ENCODE measurements at places on chromosomes 11 and 22.
A peak's percentile ranks its signal among the peaks of the same experiment; 100 is the strongest.

- peak; percentile 82 for DNase-seq
Observed at GRCh38 chr11:121426476-121427399, 25.4 kb upstream of the SORL1 start.

DNA sequence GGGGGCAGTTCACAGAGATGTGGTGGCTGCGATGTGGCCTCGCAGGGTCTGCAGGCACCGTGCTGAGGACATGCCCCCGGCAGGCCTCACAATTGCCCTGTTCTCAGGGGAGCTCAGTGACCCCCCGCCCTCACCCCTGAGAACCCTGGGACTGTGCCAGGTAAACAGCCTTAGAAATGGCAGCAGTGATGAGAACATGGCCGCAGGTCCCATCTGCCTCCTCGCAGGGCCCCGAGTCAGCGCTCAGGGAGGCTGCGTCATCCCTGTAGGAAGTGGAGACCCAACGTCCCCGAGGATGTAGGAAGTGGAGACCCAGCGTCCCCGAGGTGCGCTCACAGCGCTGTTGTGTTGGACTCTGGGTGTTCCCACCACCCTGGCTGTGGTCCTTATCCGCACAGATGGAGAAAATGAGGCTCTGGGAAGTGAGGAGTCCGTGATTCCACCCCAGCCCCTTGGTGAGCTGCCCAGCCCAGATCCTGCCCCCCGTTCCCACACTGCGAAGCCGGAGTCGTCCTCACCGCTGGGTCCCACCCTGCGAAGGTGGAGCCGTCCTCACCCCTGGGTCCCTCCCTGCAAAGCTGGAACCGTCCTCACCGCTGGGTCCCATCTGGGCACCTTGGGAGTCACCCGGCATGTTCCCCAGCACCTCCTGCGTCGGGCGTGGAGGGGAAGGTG is 1086.8 kb downstream of the BRD1 start:
- DNase-seq: no peak

- DNase-seq: no peak
Observed at GRCh38 chr11:116112087-116112935, 608.1 kb upstream of the CADM1 start.

DNA sequence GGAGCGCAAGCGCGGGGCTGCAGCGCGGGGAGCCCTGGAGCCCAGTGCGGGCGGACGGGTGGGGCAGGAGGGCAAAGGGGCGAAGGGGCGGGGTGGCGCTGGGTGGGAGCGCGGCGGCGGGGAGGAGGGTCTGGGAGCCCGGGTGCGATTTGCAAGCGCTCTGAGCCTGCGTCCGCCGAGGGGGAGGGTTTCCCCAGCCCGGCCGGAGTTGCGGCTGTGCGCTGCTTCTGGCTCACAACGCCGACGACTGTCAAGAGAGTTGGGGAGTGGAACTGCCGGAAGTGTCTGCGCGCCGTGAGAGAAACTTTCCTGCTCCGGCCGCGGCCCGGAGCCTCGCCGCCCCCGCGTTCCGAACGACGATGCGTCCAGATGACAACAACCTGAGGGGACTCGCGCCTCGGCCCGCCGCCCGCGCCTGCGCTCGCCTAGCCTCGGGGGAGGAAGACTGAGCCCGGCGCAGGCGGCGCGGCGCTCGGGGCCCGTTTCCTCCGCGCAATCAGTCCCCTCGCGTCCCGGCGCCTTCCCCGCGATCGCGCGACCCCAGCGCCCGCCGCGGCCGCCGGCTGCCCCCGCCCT is at the start of gene ARHGAP42:
Gene ARHGAP42, plus strand, starts transcription at position 235 of the 576 bp plus-strand sequence. CDS start 391 bp downstream, outside the sequence.
- DNase-seq: peak; percentile 85

GRCh38 chr11:133555034-133555433 is 22.7 kb upstream of the OPCML start:
- DNase-seq: no peak

DNA sequence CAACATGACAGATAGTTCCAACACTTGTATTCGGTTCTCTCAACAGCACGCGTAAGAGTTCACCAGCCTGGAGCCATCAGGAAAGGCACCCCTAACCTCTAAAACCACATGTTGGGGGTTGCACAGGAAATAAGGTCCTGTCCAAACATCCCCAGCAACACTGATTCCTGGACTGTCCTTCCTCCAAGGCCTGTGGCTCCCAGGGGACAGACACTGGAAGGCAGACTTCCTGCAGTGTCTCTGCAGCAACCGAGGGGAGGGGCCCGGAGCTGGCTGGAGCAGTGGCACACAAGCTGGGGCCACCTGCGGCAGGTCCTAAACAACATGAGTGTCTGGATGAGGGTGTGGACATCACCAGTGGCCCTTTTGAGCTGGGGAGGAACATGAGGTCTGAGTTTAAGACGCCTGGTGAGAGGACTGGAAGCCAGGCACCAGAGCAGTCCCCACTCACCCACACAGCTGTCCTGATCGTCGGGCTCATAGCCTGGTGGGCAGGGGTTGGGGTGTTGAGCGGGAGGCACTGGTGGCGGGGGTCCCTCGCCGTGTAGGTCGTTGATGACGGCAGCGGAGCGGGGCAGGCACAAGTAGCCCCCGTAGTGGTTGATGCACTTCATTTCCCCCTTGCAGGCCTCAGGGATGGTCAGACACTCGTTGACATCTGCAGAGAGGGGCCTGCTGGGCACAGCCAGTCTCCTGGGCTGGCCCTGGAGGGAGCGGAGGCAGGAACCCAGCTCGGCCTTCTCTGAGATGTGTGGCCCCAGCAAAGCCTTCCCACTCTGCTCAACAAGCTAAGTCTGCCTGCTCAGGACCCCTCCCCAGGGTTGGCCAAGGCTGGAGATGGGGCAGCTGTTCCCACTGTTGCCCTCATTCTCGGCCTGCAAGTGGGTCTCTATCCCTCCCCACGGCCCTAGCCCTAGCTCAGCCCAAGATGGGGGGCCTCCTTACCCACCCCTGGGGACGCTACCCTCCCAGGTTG is 1.6 kb downstream of the EFEMP2 start:
- no peak for DNase-seq

GRCh38 chr11:9847636-9848035 is 183.8 kb downstream of the SWAP70 start:
- no peak for DNase-seq

GRCh38 chr11:115848080-115848479 is 343.9 kb upstream of the CADM1 start:
- DNase-seq: no peak

GRCh38 chr22:44697423-44698141 is 4.4 kb upstream of the PRR5 start:
- DNase-seq: peak; percentile 90

DNA sequence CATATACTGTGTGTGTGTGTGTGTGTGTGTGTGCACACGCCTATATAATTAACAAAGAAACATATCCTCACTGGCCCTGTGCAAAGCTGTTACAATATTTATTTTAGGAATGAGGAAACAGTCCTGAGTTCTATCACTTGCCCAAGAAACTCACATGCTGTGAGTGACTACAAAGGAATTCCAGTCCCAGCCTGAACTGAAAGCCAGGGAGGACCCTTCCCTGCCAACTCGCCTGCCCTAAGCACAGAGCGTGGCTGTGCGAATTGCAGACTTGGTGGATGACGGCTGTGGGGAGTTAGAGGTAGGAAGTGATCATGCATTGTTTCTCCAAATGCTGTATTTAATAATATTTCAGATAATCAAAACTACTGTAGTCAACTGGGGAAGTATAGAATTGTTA is 26.4 kb upstream of the CD5 start:
- peak; percentile 39 for DNase-seq

- no peak for DNase-seq
Observed at GRCh38 chr11:134508219-134508990, 96.4 kb upstream of the B3GAT1 start.

DNA sequence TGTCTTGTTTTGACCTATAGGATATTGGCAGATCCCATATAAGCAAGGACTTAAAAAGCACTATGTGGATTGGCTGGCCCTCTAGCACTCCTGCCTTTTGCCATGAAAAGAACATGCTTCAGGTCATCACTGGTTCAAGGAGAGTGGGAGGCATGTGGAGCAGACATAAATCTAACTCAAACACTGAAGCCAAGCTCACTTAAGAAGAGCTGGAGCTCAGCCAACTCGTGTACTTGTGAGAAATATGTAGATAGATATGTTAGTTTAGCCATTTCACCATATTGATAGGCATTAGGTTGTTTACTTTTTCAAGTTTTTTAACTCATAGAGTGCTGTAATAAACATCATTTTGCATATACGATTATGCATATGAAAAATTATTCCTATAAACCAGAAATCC is 19.9 kb upstream of the BBOX1 start:
- DNase-seq: no peak

GRCh38 chr11:113884361-113884836 is 9.0 kb upstream of the USP28 start:
- no peak for DNase-seq

DNA sequence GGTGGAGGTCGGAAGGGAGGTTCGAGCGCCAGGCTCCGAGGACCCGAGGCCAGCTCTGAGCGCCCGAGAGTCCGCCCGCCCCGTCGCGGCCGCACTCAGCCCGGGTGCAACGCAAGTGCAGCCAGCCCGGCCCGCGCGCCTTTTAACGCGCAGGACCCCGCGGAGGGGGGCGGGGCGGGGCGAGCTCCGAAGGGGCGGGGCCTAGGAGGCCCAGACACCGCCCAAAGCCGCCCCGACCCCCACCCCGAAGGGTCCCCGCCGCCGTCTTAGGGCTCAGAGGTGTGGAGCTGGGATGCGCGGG is at the start of gene PHOX2A:
Gene PHOX2A, minus strand, starts transcription at position 117 of the 301 bp plus-strand sequence. CDS start 172 bp downstream, outside the sequence.
- DNase-seq: peak; percentile 72

GRCh38 chr11:62142921-62143320 is 19.1 kb downstream of the INCENP start:
- no peak for DNase-seq

- no peak for DNase-seq
Observed at GRCh38 chr11:1113405-1114201, 38.9 kb downstream of the MUC2 start.

- DNase-seq: no peak
Observed at GRCh38 chr11:127616158-127616557, 615.6 kb upstream of the KIRREL3 start.

- no peak for DNase-seq
Observed at GRCh38 chr11:119166368-119167076, 2.0 kb upstream of the NLRX1 start.

GRCh38 chr11:11813288-11813962 is 28.3 kb upstream of the USP47 start:
- no peak for DNase-seq

GRCh38 chr22:25554238-25554671 is 10.2 kb upstream of the GRK3 start:
- DNase-seq: no peak

GRCh38 chr11:106397787-106398501 is 320.5 kb downstream of the AASDHPPT start:
- DNase-seq: no peak

DNA sequence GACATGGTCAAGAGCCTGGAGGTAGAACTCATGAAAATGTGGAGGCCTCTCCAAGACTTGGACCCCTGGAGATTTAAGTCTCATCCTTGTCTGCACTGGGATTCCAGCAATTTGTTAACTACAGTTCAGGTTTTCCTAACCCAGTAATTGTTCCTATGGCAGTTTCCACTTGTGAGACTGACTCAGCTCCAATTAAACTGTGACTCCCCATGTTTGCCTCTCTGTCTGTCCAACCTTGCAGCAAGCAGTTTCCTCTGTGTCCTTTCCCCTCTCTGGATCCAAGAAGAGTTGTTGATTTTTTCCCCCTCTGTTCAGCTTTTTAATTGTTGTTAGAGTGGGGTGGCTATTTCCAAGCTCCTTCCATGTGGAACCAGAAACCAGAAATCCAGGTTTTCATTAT is 16.2 kb upstream of the ARHGAP20 start:
- no peak for DNase-seq

GRCh38 chr11:11320825-11321224 is 32.2 kb downstream of the CSNK2A3 start:
- no peak for DNase-seq

DNA sequence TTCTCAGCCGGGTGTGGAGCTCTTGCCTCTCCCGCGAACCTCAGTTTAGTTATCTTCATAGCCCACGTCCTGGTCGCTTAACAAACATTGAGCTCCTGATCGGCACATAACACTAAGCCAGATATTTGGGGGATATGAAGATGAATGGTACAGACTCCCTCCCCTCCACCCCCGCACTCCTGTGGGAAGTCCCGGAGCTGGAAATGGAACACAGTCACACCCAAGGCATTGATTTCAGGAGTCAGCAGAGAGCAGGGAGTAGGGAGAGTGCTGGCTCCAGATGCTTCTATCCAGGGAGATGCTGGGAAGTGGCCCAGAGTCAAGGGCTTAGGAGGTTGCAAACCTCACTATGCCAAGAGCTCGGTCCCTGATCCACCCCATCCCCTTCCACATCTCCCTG is 26.1 kb upstream of the CABP7 start:
- no peak for DNase-seq

- DNase-seq: no peak
Observed at GRCh38 chr11:95680169-95680929, 109.2 kb downstream of the FAM76B start.

DNA sequence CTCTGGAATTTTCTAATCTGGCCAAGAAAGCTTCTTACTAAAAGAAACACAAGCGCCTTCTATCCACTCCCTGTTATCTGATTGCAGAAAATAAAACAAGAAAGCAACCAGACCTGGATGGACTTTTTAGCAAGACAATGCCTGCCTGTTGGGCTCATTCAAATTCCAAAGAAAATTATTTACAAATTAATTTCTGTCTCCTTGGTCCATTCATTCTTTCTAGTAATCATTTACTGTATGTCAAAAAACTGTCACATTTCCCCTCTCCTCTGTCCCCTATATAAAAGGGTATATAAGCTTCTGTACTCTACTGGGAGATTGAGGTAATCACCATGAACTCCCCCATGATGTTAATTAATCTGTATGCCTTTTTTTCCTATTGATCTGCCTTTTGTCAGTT is 279.9 kb downstream of the DLG2 start:
- DNase-seq: no peak

DNA sequence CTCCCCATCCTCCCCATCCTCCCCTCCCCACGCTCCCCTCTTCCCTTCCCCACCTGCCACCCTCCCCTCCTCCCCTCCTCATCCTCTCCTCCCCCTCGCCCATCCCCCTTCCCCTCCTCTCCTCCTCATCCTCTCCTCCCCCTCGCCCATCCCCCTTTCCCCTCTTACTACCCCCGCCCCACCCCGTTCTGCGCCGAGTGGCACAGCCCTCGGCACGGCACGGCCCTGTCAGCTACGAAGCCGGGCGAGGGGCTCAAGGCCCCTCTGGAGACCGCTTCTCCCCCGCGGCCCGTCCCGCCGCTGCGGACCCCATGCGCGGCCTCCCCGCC is 449.9 kb downstream of the OPCML start:
- DNase-seq: no peak

DNA sequence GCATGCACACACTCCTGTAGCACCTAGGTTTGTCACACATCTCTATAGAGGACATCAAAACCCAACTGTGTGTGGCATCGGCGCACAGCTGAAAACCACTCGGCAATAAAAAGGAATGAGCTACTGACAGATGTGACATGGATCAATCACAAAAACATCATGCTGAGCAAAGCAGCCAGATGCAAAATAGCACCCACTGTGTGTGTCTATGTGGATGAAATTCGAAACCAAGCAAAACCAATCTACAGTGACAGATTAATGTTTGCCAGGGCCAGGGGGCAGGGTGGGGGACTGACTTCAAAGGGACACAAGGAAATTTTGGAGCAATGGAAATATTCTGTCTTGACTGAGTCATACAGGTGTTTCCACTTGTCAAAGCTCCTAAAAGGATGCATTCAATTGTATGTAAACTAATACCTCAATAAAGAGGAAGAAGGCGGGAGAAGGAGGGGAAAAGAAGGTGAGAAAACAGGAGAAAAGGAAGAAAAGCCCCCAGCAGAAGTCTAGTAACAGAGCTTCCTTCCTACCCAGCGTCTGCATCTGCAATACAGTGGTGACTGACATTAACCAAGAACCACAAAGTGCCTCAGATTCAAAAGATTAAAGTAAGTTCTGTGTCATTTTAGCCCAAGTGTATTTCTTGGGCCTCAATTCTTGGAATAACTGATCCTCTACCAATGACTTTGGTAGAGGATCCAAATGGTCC is 49.8 kb downstream of the PACSIN2 start:
- peak; percentile 47 for DNase-seq

GRCh38 chr22:27775758-27776649 is 25.6 kb downstream of the MN1 start:
- peak; percentile 84 for DNase-seq
